ENCODE measurements at places on chromosomes 12 and 14. TPM values are rescaled to one million over a fixed set of nuclear protein-coding genes. Genes with fewer than 3 reads are reported as not detected.

The P2RX7 gene
- total RNA-seq = 1.6 TPM

DNA sequence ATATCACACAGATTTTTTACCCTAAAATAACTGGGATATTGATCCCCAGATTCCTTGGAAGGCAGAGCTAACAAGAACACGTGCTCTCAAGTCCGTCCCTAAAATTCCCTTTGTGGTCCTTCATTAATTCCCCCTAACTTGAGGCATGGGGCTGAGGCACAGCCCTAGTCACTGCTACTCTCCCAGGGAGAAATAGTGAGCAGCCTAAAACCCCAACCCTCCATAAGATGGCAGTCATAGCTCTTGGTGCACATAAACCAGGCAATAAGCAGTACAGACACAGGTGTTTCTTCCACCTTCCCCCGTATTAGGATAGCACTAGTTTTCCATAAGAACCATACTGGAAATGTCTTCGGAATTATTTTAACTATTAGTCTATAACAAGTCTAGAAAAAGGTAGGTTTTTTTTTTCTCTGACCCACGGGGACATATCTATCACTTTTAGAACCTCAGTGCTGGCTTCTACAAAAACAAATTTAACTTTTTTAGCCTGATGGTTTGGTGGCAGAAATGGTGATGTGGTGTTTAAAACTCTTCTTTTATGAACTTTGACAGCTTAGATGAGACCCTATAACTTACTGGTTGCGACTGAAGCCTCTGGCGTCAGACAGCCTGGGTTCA is 3.1 kb upstream of the ARHGEF40 start:
- no peak for DNase-seq

DNA sequence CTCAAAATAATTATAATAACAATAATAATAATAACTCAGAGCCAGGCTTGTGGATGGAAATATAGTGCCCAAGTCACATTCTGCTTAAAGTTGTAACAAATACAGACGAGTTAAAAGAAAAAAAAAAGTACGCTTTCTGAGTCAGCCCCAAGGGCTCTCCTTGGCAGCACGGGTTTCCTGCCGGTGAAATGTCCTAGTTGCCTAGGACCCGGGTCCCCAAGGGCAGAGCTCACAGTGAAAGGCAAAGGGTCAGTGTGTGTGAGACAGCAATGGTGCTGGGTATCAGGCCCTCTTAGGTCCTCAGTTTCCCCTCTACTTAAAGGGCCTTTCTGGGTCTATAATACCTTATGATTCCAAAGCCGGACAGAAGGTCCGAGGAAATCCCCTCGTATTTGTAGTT is 96.3 kb upstream of the CLMN start:
- DNase-seq = no peak

DNA sequence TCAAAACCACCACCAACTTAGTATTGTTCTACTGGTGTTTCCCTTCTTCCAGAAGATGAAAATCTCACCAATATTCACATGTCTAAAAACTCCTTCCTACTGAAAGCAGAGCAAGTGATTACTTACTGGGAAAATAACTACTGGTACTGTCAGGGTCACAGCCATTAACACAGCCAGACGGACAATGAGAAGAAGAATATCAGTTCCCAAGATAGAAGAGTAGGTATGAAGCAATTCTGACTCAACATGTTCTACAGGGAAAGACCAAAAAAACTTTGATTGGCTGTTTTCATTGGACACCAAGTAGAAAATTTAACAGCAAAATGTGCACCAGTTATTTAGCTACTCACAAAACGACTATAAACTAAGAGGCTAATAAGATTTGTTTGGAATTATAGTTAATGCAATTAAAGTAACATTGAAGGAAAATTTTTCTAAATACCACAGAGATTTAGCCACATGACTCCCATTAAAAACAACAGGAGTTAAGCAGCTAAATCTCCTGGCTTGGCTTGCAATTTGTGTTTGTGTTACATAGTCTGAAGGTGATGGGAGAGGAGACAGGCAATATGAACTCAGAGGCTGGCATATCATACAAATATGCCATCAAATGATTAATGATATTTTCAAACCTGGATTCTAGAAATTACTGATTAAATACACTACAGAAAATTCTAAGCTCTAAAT is 9.5 kb downstream of the SLC38A2 start:
- no peak for DNase-seq

- no peak for DNase-seq
Measured at GRCh38 chr12:106894774-106895173, 60.9 kb upstream of the TMEM263 start.
